Aortic smooth muscle cell (primary cell): ENCODE measurements at places on chromosomes 4 and X. TPM values are rescaled to one million over a fixed set of nuclear protein-coding genes. Genes with fewer than 3 reads are reported as not detected.

SCML1 gene
- total RNA-seq: 10.4 and 11.0 TPM in 2 replicates

PRRG1 gene
- 7.9 and 8.0 TPM in 2 replicates for total RNA-seq

DMRTC1 gene
- not detected in 2 replicates for total RNA-seq

MUC7 gene
- total RNA-seq: not detected in 2 replicates

LRPAP1 gene
- 134 and 163 TPM in 2 replicates for total RNA-seq

TEX28 gene
- total RNA-seq: not detected in 2 replicates
